T-cell (primary cell): ENCODE measurements at places on chromosomes 6 and 20.

DNA sequence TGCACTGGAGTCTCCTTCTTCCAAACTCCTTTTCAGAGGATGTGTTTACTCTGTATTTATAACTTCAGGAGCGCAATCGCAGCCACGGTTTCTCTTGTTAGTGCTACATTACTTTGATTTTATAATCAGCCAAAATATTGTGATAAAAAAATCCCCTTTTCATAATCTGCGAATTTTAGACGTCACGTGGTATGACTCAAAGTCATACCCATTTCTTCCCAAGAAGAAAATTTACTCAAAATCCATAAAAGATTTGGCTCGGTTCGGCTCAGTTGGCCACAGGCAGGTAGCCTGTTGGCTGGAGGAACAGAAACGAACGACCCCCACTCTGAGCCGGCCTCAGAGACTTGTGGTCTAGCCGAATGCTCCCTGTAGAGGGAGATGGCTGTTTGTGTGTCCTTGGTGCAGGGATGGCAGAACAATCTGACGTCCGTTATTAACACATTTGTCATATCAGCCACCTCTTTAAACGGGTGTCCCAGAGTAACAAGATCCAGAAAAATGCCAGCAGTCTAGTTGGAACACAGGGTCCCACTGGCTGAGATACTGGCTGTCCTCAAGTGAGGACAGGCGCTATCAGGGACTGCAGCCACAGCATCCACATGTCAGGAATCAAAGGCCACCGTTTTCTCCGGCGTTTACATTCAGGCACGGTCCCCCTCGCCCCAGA is 247.6 kb downstream of the DLL1 start:
- DNase-seq: no peak

DNA sequence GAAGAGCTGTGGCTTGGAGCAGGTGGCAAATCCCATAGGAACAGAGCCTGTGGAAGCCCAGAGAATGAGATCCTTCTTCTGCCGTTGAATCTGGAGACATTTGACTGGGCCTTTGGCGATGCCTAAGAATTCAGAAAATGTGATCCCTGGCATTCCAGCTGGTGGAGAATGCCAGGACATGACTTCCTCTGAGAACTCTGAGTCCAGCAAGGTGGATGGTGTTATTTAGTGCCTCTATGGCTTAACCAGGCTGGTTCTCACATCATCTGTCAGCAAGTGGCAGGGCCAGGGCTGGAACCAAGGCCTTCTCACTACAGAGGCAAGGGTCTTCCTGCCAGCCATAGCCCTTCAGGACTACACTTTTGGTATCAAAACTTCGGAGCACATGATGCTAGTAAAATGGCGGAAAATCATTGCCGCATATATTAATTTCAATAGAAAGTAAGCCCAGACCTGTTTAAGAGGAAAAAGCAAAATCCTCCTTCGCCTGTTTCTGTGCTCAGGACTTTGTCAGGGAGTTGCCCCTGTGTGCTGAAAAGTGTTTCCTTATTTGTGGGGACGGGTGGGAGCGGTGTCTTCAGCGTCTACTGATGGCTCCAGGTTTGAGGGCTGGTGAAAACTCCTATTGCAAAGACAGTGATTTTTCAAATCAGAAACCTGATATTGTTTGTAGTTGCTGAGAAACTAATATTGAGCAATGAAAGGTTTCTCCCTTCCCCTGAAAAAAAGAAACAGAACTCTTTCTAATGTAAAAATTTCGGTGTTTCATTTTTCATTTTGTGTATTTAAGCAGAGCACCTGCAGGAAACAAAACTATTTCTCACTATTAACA is 23.9 kb downstream of the DUSP22 start:
- no peak for DNase-seq

DNA sequence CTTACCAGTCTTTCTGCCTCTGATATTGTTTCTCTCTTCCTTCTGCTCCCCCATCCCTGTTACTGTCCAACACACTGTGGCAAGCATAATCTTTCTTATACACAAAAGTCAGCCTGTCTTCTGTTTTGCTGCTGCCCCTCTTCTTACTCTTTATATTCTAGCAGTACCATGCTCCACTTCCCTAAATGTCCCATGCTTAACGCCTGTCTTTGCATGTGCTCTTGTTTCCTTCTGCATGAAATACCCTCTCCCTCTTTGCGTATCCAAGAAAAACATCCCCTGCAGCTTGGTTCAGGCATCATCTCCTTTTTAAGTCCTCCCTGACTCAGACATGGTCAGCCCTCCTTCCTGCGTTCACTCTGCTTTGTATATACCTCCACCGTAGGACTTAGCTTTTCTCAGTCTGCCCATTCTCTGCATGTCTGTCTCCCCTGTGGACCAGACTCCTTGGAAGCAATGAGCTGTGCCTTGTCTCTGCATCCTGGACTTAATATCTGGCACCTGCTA is 103.9 kb downstream of the CTNNBL1 start:
- DNase-seq: no peak

GRCh38 chr6:75268121-75268987 is 16.2 kb downstream of the TMEM30A start:
- no peak for DNase-seq
